Umbilical cord (tissue), 2 donors: ENCODE measurements at places on chromosomes 16 and 17.

DNA sequence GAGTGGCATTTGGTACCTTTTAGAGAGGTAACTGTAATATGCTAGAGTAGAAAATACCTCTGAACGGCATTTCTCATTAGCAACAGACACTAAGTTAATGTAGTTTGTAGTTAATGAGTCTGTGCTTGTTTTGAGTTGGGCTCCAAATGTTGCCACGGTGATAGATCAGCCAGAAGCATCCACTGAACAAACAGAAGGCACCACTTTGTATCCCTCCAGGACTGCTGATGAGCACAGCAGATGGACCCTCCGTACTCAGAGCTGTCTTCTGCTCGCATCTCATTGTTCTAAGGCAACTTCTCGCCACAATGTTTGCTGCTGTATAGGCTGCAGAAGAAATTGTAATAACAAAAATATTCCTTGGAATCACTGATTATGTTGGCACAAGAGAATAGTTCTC, 56.1 kb downstream of the TNRC6C start:
- DNase-seq, result no peak

DNA sequence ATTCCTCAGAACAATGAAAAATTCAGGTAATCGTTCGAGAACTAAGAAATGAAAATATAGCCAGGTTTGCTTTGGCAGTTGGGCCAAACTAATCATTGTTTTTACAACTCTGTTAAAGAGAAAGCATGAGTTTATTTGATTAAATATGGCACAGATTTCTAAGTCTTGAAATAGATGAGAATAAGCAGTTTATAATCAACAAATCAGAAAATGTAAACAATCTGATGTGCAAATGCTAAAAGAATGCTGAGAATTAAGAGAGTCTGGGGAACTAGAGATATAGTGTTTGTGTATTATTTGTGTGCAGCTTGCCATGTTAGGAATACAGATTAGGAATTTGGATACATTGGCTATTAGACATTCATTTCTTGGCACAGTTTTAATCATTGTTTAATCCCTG, 212.5 kb downstream of the TANC2 start:
- DNase-seq, result no peak

DNA sequence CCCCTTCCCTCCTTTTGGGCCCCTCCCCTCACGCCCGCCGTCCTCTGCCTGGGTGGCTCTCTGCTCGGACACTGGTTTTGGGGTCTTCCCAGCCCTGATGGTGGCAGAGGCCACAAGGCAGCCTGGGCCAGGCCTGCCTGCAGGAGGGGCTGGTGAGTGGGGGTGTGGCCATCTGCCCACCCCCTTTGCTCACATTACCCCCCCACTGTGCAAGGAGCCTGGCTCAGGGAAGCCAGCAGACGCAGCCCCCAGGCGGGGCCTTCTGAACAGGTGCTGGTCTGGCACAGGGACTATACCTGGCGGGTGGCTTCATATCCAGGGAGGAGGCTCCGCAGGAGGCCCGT, 10.7 kb upstream of the ZFPM1 start:
- no peak for DNase-seq

GRCh38 chr17:18108401-18109312, at the start of gene MYO15A:
MYO15A (plus strand) TSS chr17:18108756; CDS start chr17:18118801, 10,045 bp downstream.
- no peak for DNase-seq

- DNase-seq, result no peak
Observed at GRCh38 chr16:55488306-55488705, 9.3 kb downstream of the MMP2 start.

- peak; percentile 85 for DNase-seq
Observed at GRCh38 chr16:84266451-84266850, 26.6 kb upstream of the KCNG4 start.

- DNase-seq, result peak; percentile 5
Observed at GRCh38 chr16:55943267-55943666, 68.1 kb upstream of the CES5A start.

- no peak for DNase-seq
Observed at GRCh38 chr17:45386178-45386577, 46.5 kb downstream of the ARHGAP27 start.

DNA sequence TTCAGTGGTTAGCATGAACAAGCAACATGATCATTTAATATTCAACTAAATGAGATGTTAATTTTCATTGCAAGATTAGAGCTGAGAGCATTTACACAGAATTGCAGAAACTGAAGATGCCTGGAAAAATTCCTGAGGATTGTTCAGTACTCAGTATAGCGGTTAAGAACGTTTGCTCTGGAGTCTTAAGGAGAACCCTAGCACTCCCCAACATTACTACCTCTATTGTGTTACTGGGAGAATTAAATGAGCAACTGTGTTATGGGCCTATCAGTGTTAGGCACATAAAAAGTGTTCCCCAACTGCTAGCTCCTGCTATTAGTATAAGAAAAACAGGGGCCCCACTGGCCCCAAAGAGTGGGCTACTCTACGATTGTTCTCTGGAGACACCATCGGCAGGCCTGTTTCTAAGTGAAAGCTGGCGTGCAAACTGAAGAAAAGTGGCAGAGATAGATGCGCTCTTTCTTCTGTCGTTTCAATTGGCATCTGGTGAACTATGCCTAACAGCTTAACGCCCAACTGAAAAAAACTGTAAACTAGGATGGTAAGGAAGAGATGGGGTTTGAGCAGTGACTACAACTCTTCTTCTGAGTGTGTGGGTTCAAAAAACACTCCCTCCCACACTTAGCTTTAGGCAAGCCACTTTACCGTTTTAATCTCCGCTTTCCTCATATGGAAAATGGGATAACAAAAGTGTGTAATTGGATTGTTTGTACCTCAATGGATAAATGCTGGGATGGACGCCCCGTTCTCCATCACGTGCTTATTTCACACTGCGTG, 1.3 kb downstream of the CDR2 start:
- no peak for DNase-seq

DNA sequence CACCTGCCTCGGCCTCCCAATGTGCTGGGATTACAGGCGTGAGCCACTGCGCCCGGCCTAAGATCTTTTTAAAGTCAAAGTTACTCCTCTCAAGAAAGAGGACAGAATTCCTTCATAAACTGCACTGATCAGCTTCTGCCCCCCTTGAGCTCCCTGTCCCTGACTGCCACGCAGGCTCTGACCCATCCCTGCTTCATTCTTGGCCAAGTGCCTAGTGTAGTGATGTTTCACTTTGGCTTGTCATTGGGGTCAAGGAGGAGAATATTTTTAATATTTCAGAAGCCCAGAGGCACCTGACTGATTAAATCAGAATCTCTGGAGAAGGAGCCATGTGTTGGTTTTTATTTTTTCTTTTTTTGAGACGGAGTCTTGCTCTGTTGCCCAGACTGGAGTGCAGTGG, 9.1 kb downstream of the MRM1 start:
- no peak for DNase-seq

- no peak for DNase-seq
Observed at GRCh38 chr17:54985476-54985875, 16.9 kb downstream of the STXBP4 start.
